ENCODE measurements at places on chromosomes 5 and 9.

- peak; percentile 52 for DNase-seq
These were observed 143.1 kb downstream of the ELAVL2 start for GRCh38 chr9:23682891-23683431.

GRCh38 chr5:75848077-75848476, 130.8 kb upstream of the POC5 start:
- no peak for DNase-seq

- no peak for DNase-seq
These were observed 9.6 kb downstream of the PRRT1B start for GRCh38 chr9:131554843-131555351.

DNA sequence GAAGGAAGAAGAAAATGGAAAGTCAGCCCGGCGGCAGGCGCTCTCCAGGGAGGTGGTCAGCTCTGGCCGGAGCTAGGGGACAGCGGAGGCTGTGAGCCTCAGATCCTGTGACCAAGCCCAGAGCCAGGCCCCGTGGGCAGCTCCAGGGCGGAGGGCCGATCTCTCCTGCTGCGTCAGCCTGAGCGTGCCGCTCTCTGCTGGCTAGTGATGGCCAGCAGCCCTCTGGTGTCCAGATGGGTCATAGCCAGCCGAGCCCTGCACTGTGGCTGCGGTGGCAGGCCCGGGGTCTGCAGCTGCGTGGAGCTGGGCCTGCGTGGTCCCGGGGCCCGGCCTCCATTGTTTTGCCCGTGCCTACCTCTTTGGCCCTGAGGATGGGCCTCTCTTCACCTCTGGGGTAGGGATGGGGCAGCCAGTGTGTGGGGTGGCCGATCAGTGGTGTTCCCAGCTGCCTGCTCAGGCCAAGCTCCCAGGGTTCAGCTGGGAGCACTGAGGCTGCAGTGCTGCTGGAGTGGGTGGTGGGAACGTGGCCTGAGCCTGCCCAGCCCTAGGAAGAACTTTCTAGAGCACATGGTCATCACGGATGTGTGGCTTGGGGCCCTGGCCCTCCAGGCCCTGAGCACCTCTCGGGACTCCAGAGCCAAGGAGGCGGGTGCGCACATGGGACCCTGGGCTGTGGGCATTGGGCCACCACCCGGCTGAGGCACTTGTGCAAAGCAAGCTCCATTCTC, 17.1 kb upstream of the NRARP start:
- no peak for DNase-seq

DNA sequence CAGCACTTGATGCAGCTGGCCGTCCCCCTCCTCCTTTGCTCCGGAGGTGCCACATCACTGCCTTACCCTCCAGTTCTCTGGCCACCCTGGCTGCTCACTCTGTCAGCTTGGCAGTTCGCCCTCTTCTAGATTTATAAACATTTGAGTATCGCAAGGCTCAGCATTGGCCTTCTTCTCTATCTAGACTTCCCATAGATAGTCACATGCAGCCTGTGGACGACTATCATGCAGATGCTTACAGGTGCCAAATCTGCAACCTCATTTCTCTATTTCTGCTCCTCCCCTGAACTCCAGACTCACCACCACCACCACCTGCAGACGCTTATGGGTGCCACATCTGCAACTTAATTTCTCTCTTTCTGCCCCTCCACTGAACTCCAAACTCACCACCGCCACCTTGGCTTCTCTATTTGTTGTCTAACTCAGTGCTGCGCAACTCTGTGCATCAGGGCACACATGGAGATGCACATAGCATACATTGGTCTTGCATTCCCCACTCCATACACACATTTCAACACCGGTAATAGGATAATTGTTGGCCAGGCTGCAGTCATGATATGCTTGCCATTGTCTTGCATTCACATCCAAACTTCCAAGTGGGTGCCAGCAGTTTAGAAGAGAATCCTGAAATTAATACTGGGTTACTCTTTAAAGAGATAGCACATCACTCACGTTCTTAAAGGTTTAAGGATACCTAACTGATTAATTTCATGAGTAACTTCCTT, 1.9 kb upstream of the DAP start:
- no peak for DNase-seq

GRCh38 chr5:14816999-14817761, 54.4 kb downstream of the ANKH start:
- DNase-seq, result peak; percentile 81

- DNase-seq, result no peak
These were observed 81.8 kb downstream of the FBXO38 start for GRCh38 chr5:148465381-148466235.

- DNase-seq, result no peak
These were observed 300.4 kb downstream of the DTWD2 start for GRCh38 chr5:118687661-118688621.

DNA sequence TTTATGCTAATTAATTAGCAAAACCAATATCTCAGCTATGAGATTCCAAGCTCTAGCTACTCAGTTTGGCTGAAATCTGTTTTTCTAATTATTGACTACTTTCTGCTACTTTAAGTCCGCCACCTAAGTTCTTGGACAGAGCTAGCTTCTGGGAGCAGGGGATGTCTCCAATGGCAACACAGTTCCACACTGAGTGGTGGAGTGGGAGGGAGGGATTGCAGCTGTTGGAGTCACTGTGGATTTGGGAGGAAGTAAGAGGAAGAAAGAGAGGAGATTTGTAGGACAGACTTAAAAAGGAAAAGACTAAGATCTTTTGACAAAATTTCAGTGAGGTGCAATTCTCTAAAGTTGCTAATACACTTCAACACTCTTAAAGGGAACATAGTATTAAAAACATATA, 450.8 kb downstream of the NFIB start:
- DNase-seq, result no peak

DNA sequence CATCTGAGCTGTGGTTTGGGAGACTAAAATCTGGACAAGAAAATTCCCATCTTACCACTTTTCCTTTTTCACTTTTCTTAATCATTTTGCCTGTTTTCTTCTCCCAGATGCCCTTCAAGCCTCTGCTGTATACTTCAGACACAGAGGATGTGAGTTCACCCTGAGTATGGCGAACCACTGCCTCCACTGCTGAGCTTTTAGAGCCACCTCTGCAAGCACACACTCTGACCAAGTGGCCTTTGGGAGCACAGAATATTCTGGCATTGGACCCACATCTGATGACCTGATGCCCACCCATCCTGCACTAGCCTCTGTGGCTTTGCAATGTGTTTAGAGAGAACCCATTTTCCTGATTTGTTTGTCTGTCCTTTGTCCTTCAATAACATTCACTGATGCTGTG, 32.5 kb downstream of the TERT start:
- DNase-seq, result no peak

- no peak for DNase-seq
These were observed 79.3 kb upstream of the MAP3K1 start for GRCh38 chr5:56735849-56736641.

GRCh38 chr5:163248333-163248732, 189.1 kb upstream of the CCNG1 start:
- no peak for DNase-seq

- DNase-seq, result peak; percentile 73
These were observed 1.3 kb downstream of the MAN2A1 start for GRCh38 chr5:109690975-109691574.

GRCh38 chr5:67257500-67257899, 60.9 kb upstream of the CD180 start:
- DNase-seq, result peak; percentile 72

GRCh38 chr9:133564451-133565116, 30.1 kb downstream of the ADAMTSL2 start:
- no peak for DNase-seq

DNA sequence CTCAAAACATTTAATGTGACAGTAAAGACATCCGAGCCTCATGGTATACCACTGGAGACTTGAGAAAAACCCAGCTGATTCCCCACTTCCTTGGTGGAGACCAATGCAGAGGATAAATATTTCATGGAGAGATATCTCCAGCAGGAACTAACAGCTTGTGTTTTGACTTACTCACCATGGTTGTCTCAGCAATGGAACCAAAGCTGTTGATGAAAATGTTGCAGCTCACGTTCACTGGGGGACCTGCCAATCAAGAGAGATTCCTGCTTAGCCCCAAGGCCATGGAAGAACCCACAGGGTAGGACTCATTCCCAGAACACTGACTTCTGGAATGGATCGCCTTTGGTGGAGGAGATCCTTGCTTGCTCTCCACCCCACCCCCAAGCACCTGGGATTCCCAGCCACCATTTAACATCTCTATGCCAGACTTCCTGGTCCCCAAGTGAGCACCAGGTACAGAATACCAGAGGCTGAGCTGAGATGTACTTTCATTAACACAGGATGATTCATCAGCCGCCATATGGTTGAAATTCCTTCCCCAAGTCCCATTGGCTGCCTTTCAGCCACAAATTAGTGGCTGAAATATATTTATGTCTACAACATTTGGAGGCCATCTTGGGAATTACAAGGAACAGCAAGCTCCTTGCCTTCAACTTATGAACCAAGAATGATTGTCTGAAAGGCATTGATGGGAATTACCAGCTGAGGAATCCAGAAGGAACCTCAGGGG, 37.9 kb downstream of the GLRA1 start:
- no peak for DNase-seq

DNA sequence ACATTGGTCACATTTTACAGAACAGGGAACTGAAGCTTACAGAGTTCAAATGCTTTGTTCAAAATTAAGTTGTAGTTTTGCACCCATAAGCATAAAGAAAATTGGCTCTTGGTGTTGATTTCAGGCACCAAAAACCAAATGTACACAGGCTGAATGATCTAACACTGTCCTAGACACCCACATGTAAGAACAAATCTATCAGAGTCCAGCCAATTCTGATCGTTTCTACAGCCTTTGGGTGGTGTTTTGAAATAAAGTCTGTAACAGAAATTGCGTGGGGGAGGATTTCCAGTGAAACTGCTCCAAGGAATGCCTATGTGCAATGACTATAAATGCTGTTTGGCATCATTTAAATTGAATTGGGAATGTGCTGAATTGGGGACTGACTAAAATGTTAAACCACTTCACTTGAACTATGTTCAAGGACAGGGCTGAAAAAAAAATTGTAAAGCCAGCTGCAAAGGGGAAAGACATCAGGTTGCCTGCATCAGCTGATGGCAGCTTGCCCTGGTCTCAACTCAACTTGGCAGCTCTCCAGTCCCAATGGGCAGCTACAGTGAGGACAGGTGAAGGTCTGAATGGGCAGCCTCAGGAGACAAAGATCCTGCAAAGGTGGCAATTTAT, 92.2 kb upstream of the TRPC7 start:
- DNase-seq, result no peak

DNA sequence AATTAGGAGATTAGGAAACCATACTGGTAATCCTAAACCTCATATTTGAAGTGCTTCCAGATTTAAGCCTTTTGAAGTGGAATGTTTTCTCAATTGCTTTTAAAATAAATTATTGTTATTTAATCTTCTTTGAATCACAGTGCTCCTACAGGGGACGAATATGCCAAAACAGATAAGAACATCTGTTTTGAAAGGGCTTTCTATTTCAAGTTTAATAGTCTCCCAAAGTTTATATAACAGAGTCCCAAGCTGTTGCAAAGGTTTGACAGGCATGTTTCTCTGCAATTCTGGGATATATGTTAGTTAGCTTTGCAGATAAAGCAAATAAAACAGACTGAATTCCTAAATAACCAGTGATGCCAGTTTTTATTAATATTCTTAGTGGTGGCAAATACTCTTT, 803.7 kb downstream of the TLE4 start:
- no peak for DNase-seq

- peak; percentile 74 for DNase-seq
These were observed 54.1 kb downstream of the GDA start for GRCh38 chr9:72203205-72203803.

GRCh38 chr9:119221276-119221675, 148.0 kb downstream of the BRINP1 start:
- DNase-seq, result no peak

- DNase-seq, result no peak
These were observed 19.7 kb downstream of the KDM3B start for GRCh38 chr5:138372225-138372624.

DNA sequence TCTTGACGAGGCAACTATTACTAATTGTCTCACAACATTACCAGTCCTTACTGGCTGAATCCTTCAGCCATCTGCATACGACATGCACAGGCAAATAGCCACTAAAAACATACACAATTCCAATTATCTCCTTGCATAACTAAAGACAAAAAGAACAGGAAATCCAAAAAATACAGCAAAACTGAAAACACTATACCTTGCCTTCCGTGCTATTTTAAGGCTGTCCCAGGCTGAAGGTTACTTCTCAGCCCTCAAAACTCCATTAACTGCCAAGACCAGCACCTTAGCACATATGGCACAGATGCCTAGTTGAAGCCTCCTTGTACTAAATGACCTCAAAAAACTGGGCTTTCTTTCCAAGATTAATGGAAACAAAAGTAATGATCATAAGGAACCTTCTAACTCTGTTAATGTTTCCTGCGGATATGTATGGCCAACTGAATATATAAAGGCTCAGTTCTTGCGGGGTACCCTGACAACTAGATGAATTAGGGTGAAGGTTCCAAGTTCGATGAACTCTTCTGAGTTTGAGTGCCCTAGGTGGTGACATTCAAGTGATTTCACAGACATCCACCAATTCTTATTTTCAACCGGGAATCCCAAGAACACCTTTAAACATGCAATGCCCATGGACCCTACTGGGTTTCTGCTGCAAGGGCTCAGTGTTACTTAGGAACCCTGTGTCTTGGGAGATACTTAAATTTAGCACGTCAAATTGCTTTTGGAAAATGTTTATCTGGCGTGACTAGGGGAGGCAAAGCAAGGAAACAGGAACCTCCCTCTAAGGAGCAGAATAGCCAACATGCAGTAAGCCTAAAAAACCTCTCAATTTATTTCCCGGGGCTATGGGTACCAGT, 455.3 kb downstream of the RAB3C start:
- DNase-seq, result no peak

- peak; percentile 34 for DNase-seq
These were observed 16.1 kb downstream of the AP3S1 start for GRCh38 chr5:115857626-115858349.

DNA sequence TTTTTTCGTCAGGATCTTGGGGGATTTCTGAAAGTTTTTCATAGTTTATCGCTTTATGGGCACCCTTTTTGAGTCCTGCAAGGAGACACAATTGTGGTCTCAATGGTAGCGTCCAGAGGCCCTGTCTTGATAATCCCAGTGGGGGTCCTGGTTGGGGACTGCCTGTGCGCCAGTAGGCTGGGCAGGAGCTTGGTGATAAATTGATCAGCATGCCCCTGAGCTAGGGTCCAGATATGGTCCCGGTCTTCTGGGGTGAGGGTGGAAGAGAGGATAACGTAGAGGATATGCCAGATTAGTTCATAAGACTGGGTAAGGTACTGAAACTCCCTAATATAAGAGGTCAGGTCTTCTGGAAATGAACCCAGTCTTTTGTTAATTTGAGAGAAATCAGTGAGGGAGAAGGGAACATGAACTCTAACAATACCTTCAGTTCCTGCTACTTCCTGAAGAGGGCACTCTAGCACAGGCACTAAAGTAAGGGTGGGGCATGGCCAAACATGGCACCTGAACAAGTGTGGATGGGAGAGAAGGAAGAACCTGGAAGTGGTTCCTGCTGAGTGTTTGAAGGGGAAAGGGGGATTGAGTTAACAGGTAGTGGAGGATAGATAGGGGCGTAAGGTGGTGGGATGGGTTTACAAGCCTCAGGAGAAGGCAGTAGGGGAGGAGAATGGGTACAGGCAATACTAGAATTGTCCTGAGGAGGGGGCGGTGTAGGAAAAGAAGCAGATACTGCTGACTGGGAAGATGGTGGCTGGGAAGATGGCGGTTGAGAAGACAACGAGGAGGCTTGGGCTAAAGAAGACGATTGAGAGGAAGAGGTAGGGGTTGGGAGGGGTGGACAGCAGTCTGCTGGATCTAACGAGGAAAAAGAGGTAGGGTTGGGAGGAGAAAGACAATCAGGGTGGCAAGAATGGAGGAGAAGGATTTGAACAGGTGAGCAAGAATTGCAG, 33.8 kb upstream of the ANXA2R start:
- no peak for DNase-seq
